ENCODE measurements at places on chromosomes 1 and 21.

DNA sequence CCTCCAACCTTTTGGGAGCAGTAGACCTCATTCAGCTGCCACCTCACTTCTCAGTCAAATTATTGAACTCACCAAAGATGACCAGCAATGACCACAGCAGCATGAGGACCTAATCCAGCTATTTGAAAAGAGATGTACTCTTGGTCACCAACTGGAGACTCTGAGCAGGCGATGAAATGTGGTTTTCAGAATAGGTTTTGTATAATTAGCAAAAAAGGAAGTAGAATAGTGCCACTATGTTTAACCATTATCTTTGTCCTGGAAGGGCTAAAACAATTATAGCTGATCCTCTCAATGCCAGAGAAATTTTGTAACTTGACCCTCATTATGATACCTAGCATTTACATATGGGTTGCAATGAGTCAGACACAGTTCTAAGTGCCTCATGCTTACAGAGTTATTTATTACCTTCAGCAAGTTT lies at the start of gene FCRL2:
Gene FCRL2 (minus strand): TSS at position 162 of the 421 bp plus-strand sequence. CDS start 59 bp downstream, at position 103.
- no peak for DNase-seq

DNA sequence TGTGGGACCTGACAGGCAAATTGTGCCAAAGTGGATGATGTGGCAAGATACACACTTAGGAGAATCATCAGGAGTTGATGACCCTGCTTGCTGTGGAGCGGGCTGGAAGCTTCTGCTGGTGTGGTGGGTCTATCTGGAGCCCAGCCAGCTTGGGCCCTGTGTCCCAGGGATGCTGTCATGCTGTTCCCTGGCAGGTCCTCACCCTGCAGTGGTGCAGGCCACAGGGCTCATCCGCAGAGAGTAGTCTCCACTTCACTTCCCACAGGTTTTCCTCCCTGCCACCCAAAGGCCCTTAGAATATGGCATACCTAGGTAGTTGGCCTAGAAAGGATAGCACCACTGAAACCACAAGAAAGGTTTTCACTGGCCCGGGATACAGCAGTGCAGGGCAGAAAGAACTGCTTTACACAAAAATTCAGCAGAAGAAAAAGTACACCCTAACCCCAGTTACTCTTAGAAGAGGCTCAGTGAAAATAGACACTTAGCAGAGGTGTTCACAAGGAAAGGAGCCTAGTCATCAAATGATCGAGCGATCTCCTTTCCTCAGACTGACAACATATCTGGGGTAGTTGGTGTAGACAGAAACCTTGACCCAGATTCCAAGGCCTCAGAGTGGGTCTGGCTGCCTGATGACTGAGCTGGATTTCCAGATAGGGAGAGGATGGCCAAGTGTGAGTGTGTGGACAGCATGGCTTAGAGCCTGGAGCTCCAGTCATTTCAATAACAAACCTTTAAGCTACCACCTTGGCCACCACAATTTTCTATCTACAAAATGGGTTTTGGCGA lies 1.3 kb upstream of the C1orf226 start:
- no peak for DNase-seq

DNA sequence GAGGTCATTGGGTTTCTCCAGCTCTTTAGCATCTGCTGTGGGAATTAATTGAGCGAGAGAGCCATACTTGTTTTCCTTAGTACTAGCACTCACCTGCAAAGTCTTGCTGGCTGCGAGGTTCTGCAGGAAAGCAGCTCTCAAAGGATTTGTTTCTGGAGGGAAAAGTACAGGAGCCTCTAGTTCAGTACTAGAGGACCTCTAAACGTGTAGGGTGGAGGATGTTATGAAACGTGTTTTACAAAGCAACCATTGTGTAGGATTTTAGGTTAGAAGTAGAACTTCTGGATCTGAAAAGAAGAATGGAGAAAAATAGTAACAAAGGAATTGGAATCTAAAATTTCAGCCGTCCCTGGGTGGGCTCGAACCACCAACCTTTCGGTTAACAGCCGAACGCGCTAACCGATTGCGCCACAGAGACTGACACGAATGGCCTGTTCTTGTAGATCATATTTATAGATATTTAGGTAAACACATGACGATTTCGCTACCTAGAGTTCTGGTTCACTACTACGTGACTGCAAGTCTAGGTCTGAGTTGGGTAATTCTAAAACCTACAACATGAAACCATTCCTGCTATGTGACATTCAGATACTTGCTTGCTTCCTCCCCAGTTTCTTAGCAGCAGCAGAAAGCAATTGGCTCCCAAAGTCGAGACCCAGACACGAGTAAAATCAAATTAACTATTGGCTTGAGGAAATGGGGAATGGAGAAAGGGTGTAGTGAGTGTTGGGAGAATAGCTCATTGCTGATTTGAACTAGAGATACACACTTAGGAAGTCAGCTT lies 60.2 kb upstream of the CFAP126 start:
- DNase-seq: no peak

GRCh38 chr1:16167331-16168143 lies 11.7 kb upstream of the EPHA2 start:
- peak; percentile 20 for DNase-seq

DNA sequence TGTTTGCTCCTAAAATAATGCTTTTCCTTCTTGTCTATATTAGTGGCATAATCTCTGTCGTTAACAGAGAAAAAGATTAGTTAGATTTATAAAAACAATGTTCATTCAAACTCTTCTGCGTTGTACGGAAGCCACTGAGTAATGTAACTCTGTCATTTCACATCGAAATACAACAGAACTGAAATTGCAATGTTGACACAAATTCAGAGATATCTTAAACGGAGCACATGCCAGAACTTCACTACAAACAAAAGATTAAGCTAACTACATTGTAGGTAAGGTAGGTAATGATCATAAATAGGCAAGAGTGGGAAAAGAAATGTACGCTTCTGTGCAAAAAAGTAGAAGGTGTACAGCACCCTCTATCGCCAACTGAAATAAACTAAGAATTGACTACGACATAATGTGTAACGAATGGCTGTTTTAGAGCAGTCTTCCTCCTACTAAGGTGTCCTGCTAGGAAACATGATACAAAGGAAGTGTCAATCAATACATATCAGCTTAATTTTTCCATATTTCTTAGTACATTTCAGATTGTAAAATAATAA lies 56.6 kb downstream of the PCNX2 start:
- DNase-seq: no peak

DNA sequence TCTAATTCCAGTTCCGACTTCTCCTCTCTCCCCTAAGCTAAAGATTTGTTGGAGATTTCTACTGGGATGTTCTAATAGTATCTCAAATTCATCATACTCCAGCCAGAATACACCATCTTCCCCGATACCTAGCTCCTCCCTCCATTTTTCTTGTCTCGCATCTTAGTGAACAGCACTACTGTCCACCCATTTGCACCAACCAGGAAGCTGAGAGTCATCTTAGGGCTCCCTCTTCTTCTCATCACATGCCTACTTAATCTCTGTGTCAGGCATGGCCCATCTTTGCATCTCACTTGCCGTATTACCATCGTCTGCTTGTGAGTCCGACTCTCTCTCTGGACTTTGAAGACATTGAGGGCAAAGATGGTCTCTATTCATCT lies 3.5 kb upstream of the TRIM63 start:
- no peak for DNase-seq

DNA sequence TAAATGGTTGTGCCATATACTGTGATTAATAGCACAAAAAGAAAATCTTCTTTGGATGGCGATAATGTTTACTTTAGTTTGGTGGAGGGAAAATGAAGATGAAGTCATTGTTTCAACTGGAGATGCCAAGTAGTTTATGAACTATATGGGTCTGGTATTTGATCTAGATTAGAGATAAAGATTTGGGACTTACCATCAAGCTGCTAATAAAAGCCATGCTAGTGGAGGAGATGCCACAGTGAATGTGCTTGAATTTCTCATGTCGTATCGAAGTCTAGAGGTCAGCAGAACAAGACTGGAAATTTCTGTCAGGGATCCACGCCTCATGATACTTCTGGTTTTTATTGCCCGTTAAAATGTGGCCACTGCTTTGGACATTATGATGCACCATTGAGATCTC lies 742.0 kb downstream of the NCAM2 start:
- DNase-seq: no peak

- DNase-seq: no peak
These were observed 872.4 kb downstream of the BRINP3 start for GRCh38 chr1:189605226-189605625.

GRCh38 chr1:41387667-41388091 lies 26.4 kb downstream of the FOXO6 start:
- DNase-seq: no peak

- no peak for DNase-seq
These were observed 75.6 kb downstream of the PIGK start for GRCh38 chr1:77143529-77144121.

- no peak for DNase-seq
These were observed 8.9 kb downstream of the CR2 start for GRCh38 chr1:207463021-207463420.

GRCh38 chr21:33544451-33545195 lies 1.8 kb downstream of the SON start:
- no peak for DNase-seq

DNA sequence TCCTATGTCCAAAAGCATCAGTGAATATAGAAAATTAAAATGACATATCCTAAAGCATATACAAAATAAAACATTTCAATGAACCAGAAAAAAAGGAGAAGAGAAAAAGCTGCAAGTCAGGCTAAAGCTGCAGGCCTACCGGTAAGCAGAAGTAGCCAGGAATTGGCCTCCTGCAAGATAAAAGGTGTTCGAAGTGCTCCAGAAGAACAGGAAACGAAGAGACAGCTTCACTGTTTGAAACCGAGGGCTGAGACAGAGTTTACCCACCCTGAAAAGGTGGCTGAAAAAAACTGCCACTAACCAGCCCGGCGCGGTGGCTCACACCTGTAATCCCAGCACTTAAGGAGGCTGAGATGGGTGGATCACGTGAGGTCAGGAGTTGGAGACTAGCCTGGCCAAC lies 37.4 kb downstream of the NSL1 start:
- DNase-seq: no peak

DNA sequence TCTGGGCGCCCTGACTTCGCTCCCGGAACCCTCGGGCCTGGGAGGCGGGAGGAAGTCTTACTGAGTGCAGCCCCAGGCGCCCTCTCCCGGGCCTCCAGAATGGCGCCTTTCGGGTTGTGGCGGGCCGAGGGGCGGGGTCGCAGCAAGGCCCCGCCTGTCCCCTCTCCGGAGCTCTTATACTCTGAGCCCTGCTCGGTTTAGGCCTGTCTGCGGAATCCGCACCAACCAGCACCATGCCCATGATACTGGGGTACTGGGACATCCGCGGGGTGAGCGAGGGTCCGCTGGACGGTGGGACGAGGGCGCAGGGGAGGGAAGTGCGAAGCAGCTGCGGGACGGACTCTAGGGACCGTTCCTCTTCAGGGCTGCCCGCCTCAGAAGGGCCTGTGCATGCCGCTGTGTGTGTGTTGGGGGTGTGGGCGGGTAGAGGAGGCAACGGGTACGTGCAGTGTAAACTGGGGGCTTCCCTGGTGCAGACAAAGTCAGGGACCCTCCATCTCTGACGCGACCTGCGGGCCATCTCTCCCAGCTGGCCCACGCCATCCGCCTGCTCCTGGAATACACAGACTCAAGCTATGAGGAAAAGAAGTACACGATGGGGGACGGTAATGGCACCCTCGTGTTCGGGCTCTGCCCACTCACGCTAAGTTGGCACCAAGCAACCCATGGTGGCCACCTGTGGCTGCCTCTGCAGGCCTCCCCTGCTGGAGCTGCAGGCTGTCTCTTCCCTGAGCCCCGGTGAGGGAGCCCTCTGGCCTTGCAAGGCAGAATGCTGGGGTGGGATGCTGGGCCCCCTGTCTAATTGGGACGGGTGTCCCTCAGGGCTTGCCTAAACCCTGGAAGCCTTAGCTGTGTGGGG lies at the start of gene GSTM1:
Gene GSTM1 (plus strand): TSS at position 177 of the 859 bp plus-strand sequence. CDS start 57 bp downstream, at position 234.
- peak; percentile 72 for DNase-seq

- DNase-seq: no peak
These were observed 100.7 kb upstream of the SPATA6 start for GRCh38 chr1:48572646-48573258.

GRCh38 chr1:202801175-202801574 lies 7.0 kb downstream of the KDM5B start:
- no peak for DNase-seq

DNA sequence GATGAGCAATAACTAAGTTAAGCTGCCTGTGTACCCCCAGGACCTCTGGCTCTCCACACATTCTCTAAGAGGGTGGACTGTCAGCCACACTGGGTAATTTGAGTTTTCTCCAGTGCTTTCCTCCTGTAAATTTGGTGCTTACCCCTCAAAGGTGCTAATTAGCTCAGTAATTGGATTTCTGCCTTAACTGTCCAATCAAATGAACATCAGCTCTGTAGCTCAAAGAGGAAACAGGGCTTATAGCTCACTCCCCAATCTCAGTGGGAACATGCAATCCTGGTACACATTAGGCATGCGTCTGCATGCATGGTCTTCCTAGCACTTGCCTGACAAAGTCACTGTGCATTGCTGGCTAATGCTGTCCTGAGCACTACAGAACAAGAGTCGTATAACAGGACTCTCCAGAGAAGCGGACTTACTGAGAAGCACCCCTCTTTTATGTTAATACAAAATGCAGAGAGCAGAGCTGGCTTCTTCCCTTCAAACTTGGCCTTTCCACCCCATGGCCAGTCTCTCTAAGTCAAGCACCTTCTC lies 110.1 kb downstream of the NTPCR start:
- DNase-seq: no peak

DNA sequence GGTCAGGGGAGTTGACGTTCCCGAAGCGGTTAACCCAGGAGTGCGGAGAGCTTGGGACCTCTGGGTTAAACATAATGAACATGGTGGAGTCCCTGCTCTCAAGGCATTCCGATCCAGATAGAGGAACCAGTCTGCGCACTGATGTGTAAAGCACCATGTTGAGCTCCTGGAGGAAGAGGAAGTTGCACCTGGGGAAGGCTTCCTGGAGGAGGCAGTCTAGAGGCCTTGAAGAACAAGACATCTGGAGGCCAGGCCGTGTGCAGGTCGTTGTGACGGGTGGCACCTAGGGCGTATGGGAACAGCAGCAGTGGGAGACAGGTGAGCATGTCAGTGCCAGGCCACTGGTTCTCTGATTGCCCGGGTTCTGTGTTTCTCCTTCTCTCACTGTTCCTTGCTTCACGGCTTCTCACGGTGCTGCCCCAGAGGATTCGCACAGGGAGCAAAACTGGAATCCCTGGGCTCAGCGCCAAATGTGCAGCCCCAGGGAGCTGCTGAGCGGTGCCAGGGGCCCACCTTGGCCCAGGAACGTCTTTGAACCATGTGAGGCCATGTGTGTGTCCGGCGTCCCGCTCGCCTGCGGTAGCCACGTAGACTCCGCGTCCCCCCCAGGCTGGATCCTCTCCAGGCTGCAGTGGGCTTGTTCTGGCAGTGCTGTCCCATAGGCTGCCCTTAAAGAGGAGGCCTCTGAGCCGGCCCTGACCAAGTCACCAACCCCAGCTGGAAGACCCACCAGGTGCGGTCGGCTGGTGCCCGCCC lies 122.9 kb upstream of the GALNT2 start:
- no peak for DNase-seq

- DNase-seq: no peak
These were observed 6.8 kb upstream of the SLAMF9 start for GRCh38 chr1:159960721-159961381.

- DNase-seq: no peak
These were observed 29.3 kb downstream of the PRDX6 start for GRCh38 chr1:173506437-173506836.

DNA sequence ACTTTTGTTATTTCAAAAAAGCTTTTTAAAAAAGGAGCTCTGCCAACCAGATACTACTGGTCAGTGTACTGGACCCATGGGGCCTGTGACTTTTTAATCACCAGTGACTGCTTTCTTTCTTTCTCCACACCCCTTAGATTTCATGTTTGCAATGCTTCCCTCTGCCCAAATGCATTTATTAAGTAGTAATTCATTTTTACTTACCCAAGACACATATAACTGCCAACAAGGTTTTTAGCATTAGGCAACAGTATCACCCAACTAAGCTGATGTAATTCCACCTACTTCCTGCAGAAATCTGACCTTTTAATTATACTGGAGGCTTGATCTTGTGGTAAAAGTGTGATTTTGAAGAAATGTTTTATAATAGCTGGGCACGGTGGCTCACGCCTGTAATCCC lies 12.5 kb downstream of the MECR start:
- DNase-seq: no peak

All from stimulated activated CD8-positive, alpha-beta memory T cell treated with anti-CD3 and anti-CD28 coated beads, Interleukin-2, amount 100 ng/mL, for 1 hour (primary cell).